Activated CD4-positive, alpha-beta T cell treated with anti-CD3 and anti-CD28 coated beads, Interleukin-2, amount 50 U/mL, for 48 hours (primary cell): ENCODE measurements at places on chromosomes 1 and 21.

DNA sequence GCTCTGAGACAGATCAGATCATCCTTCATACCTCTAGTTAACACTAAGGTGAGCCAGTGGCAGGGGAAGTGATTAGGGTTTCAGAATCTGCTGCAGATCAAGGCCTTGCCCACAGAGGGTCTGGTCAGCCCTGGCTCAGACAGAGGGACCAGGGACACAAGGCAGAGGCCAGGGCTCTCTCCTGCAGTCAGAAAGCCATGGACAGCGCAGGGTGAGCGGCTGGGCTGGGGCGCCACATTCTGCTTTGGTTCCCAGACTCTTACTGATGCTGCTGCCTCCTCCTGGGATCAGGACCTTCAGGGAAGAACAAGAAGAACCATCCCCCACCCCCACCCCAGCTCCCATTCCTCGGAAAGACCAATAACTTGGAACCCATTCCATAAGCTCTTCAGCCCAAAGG lies 43.1 kb downstream of the GPR161 start:
- DNase-seq = no peak

DNA sequence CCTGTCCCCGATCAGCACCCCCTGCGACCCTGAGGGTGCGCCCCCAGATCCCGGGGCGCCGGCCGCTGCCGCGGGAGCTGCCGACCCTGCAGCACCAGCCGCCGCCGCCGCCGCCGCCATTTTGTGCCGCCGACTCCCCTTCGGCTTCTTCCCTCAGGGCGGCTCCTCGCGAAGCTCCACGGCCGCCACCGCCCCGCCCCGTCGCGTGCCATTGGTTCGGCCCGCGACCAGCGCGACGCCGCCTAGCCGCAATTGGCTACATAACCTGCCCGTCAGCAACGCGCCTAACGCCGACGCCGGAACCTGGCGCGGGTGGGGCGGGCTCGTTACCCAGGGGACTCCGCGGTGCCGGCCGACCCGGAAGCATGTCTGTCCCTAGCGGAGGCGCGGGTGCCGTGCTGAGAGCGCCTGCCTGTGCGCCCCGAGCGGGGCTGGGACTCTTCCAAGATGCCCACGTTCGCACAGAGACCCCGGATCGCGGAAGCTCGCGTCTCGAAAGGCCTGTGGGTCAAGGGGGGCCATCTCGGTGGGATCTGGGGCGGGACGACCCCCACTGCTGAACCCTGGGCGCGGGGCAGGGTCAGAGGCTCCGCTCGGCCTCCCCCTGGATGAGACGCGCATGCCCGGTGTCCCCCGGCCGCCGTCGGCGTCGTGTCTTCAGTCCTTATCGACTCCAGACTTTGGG lies at the start of gene CCNL2:
Gene CCNL2 (minus strand): TSS at position 149 of the 685 bp plus-strand sequence. CDS start 29 bp downstream, at position 120.
- peak; percentile 99 for DNase-seq

- no peak for DNase-seq
Measured at GRCh38 chr1:9886092-9886742, 23.9 kb downstream of the CTNNBIP1 start.

DNA sequence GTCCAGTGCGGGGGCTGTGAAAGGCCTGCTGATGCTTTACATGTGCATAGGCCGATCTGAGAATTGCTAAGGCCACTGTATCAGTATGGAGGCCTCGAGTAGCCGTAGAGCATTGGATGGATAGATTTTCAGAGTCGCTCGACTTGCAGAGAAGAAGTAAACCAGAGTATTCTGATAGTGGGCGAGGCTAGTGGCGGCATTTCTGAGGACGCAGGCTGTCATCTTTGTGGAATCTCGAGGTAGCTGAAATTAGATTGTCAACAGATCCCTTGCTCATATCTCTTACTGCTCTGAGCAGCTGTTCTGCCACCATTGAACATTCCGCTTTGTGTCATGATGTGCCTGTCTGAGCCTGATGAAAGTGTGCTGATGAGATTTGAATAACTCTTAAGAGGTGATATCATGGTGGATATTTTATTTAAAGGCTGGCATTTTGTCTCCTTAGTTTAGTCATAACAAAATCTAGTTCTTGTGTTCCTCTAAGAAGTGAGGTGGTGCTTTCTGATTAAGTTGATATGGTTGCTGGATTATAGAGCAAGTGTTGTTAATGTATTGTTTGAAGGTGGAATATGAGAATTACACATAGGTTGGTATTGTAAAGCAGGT lies 1.5 kb downstream of the KIF1B start:
- DNase-seq = peak; percentile 13

GRCh38 chr1:241156231-241156965 lies 200.6 kb downstream of the RGS7 start:
- DNase-seq = no peak

GRCh38 chr1:97505289-97505688 lies 415.5 kb downstream of the DPYD start:
- DNase-seq = no peak

DNA sequence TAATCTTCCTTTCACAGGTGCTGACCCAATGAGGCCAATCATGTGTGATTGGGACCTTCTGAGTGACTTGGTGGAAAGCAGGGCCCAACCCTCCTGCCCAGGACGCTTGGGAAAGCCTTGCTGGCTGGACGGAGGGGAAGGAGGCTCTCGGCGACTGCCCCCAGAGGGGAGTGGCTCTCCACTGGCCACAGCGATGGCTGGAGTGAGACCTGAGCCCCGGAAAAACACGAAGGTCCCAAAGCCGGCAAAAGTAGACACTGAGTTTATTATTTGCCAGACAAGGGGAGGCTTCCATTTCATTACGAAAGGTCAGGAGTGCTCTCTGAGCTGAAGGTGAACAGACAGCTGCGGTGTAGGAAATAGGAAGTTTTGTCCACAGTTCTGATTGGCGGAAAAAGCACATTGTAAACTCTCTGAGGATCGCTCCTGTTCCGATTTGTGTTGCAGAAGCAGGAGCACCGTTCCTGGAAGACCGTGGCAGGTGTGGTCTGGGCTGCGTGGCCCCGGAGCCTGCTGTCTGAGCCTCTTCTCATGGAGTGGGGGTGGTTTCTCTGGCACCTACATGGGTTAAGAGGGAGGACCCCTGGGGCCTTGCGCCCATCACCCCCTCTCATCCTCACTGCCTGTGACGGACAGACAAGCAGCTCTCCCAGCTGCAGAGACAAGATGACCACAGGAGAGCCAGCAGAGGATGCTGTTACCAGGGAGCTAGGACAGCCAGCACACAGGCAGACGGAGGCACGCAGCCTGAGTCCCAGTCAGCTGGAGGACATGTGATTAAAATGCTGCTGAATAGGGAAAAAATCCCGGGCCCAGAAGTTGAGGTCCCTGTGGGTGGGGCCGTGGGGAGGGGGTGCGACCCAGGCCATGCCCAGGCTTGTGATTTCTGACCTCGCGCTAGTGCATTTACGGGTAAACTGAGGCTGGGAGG lies 41.5 kb downstream of the KRTAP10-1 start:
- no peak for DNase-seq
